ENCODE measurements at places on chromosomes 7 and 10.

DNA sequence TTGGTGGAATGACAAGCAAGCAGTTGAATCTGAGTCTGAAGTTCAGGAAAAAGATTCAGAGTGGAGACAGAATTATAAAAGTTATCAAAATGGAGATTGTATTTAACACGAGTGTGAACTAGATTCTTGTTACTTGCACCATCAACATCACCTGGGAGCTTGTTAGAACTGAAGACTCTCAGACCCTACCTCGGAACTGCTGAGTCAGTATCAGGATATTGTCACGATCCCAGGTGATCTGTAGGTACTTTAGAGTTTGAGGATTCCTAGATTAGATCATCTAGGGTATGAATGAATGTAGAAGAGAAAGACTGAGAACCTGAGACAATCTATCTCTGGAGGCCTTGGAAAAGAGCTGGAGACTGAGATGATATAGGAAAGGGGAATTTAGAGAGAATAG is 194.1 kb downstream of the CTTNBP2 start:
- DNase-seq: no peak

DNA sequence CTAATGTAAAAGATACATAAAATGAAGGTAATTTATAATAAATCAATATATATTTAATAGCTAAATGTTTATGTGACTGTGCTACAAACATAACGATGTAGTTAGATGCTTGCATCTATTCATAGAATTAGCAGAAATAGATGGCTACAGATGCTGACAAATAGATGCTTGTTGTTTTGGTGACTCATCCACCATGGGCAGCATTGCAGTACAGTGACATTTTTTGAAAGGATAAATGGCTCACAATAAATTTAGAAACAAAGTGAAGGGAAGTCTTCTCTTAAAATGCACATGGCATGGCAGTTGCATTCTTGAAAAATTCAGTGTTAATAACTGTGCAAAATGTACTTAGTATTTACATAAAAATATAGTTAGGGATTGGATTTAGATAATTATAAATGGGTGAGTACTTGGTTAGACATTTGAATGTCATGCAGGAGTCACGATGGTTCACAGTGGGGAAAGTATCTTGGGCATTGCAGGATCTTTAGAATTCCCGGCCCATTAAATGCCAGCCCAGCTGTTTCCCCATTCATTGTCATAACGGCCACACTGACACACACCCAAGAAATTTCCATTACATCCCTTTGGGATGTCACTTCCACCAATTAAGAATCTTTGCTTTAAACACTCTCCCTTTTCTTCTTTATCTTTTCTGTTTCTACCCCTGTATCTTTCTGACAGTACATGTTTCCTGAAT is 564.1 kb downstream of the ATRNL1 start:
- DNase-seq: no peak

DNA sequence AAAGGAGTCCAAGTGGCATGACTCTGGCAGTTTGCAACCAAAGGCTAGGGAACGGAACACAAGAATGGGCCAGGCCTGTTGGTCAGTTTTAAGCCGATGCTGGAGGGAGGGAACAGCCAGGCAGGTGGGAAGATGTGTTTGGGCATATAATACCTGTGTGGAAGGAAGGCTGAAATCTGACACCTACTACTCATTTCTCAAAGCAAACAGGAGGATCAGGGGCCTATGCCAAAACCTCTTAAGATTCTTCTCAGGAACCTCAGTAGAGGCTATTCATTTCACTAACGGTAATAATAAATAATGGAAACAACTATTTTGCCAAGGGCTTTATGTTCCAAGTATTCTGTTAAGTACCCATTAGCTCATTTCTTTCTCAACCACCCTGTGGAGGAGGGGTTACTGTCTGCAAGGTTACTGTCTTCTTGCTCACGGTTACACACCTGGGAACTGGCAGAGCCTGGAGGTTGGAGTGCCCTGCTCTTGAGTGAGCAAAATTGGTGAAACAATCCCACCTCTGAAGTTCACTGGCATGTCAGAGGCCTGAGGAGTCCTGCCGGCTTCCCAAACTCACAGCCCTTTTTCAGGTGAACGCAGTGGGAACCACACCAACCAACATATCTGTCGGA is 35.5 kb downstream of the GOT1 start:
- no peak for DNase-seq

DNA sequence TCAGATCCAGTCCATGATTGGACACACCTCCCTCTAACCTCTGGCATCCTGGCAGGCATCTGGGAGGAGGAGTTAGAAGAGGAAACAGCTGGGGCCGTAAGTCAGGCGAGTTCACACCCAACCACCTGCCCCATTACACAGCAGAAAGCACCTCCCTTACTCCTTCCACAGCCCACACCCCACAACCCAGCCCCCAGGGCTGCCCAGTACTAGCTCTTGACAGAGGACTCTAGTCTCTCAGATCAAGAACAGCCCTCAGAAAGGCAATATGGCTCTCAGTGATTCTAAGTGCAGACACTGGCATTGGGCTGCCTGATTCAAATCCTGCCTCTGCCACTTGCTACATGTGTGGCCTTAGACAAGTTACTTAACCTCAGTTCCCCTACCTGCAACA is 34.1 kb downstream of the KCNMA1 start:
- no peak for DNase-seq

DNA sequence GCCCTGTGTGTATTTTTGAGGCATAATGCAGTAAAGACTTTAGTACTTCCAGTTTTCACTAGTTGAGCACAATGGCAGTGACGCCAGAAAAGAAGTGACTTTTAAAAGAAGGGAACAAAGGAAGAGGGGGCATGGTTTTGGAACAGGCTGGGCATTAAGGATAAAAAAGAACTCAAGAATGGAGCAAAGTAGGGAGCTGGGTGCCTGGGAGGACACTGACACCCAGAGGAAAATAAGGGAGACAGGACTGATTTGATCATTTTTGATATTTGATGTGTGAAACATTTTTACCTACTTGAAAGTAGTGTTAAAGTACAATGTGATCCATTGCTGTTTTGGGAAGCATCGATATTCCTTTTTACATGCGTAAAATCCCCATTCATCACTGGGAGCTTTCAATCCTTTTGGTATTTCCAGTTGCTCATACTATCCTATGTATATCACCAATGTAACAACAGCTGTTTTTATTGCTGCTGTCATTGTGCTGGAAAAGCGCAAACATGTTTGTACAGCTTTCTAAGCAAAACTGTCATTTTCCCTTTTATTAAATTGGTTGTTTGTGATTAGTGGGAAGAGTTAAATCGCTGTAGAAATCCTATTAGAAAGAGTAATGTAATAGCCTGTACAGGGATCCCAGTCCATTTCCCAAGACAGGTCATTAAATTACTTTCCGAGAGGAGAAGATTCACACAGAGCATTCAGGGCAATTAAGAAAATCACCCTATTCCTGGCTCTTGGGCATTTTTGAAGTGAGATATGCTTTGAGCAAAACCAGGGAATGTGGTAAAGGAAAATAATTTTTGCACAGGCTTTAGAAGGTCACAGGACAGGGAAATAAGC is 85.2 kb downstream of the ADAM12 start:
- DNase-seq: no peak

DNA sequence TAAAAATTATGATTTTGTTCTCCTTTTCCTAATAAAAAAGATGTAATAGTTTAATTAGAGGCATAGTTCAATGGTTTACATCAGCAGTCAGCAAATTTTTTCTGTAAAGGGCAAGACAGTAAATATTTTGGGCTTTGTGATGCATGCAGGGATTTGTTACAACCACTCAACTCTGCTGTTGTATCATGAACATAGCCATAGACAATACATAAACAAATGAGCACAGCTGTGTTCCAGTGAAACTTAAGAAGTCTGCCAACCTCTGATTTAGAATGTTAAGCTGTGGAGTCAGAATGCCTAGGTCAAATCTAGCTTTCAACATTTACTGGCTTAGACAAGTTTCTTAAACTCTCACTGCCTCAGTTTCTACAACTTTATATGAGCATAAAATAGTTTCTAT is 31.6 kb downstream of the ASZ1 start:
- DNase-seq: no peak

DNA sequence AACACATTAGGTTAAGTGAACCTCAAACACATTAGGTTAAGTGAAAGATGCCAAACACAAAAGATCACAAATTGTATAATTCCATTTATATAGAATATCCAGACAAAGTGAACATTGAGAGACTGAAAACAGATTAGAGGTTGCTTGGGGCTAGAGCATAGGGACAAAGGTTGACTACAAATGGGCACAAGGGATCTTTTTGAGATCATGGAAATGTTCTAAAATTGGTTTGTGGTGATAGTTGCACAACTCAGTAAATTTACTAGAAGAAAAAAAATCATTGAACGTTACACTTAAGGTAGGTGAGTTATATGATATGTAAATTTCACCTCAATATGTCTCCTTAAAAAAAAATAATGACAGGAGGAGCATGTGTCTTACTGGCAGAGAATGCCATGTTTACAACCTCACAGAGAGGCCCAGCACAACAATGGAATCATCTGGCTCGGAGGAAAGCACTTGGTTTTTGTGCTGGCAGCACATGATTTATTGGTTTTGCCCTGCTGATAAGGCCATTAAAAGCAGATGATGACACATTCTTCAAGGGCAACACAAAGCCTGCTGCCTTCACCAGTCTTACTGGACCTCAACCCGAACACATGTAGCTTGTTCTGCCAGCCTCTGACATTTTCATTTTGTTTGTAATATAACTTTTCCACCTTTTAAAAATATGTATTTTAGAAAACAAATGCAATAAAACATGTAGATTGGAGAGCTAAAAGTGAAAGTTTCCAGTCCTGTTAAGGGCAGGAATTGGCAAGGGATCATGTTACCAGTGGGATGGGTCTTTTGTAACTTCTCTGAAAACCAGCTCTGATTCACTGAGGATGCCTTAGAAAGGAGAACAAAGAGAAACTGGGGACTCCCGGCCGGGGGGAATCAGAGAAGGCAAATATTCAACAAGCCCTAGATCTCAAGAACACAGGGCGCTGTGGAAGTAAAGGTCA is 11.9 kb upstream of the LMOD2 start:
- no peak for DNase-seq

GRCh38 chr7:71626206-71626605 is 494.3 kb downstream of the GALNT17 start:
- no peak for DNase-seq

GRCh38 chr7:92849322-92849721 is 12.9 kb upstream of the CDK6 start:
- DNase-seq: no peak

GRCh38 chr10:63021225-63021624 is 111.9 kb upstream of the NRBF2 start:
- no peak for DNase-seq

DNA sequence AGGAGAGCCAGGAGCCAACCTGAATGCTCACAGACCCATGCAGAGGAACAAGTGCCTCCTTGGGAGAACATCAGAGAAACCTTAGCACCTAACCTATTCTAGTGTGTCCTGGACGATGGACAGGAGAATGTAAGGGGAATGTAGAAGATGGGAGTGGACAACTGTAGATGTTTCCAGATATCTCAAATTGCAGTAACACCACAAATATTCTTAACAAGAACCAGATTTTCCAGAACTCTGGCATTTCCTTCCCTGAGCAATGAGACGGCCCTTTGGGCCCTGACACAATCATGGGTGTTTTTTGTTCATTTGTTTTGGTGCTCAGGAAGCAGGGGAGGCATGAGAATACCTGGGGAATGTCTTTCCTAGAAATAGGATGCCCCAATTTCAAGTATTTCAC is 196.1 kb upstream of the PRSS1 start:
- DNase-seq: no peak

GRCh38 chr7:79528421-79528820 is 75.0 kb upstream of the MAGI2 start:
- no peak for DNase-seq

DNA sequence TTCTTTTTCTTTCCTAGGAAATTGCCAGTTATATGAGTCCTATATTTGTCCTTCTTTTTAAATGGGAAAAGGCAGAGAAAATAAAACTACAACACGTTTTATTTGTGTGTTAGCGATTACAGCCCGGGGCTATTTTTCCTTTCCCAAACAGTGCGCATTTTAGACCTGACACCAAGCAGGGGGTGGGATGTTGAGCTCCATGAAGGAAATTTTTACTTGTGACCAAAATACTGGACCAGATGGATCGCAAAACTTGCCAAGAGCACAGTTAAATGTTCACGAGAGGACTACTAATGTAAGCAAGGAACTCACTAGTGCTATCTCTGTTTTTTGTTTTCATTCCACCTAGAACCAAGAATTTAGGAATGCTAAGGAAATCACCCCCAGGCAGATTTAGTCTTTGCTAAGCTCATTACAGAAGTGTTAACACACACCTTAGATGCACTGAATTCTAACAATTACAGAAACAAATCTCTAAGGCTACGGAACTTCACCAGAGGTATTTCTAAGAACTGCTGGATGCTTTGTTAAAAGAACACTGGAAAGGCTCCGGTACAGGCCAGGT is 114.8 kb downstream of the JAZF1 start:
- DNase-seq: no peak
